Stimulated activated CD8-positive, alpha-beta memory T cell treated with anti-CD3 and anti-CD28 coated beads, Interleukin-2, amount 100 ng/mL, for 1 hour (primary cell): ENCODE measurements at places on chromosomes 7 and 10.

DNA sequence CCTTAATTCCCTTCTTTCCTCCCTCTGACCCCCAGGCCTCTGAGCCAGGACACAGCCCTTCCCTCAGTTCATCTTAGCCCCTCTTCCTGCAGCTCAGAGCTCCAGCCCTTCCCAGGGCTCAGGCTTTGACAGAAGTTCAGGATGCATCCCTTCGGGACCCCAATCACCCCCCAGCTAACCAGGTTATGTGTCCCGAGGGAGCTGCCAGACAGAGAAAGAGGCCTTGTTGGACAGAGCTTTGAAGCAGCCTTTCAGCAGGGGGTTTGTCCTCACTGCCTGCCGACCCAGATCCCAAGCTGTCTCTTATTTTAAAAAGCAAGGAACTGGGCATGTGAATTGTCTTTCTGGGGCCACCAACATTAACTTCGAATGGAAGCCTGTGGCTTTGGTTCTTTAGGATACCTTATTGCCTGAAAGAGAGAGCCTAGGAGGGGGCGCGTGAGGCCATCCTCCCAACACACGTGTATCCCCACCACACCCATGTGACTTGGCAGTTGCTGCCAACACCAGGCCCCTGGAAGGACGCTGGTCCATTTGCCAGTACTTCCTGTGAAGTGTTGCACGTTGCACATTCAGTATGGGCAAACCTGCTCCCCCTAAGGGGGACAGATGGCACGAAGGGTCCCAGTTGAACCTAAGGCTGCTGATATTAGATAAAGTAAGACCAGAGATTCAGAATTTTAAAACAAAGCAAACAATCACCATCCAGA is 858 bp downstream of the CCDC136 start:
- DNase-seq: no peak

GRCh38 chr10:68992636-68993440 is 4.2 kb downstream of the KIFBP start:
- DNase-seq: no peak

DNA sequence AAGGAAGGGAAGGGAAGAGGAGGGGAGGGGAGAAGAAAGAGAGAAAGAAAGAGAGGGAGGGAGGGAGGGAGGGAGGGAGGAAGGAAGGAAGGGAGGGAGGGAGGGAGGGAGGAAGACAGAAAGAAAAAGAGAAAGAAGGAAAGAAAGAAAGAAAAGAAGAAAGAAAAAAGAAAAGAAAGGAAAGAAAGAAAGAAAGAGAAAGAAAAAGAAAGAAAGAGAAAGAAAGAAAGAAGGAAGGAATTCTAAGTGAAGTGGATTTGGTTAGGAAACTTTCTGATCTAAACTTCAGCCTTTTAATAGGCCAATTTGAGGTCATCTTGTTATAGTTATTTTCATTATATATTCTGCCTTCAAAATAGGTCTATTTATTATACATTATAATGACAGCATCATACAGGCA is 4.3 kb downstream of the CAV2 start:
- no peak for DNase-seq

DNA sequence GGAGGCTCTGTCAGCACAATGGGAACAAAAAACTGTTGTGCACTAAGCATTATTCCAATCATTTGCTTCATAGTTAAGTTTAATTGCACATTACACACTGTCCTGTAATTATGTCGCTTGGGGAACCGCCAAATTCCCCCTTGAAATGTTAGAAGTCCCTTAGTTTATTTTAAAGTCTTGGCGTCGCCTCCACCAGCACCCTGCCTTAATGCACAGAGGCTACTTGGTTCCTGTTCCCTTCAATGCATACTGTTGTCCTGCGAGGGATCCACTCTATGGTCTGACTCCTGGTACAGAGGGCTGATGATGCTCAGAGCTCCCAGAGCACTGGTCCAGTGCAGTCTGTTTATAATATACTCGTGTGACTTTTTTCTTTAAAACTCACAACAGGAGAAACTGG is 330.7 kb downstream of the ELMO1 start:
- DNase-seq: no peak

DNA sequence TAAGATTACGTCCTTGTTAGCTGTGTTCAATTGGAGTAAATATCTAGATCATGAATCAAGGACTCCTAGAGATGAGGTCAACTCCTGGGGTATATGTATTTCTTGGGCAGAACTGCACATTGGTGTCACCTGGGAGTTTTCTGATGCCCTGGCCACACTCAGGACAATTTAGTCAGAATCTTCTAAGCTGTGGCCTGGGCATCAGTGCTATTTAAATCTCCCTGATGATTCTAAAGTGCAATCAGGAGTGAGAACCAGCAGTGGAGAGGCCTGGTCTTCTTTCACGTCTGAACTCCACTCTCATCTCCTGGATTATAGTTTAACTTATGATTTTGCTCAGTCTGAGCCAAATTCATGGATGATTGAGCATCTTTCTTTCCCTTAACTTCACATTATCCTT is 218.0 kb downstream of the BMPER start:
- DNase-seq: no peak

- DNase-seq: no peak
Observed at GRCh38 chr7:47636433-47637175, 54.7 kb upstream of the TNS3 start.

DNA sequence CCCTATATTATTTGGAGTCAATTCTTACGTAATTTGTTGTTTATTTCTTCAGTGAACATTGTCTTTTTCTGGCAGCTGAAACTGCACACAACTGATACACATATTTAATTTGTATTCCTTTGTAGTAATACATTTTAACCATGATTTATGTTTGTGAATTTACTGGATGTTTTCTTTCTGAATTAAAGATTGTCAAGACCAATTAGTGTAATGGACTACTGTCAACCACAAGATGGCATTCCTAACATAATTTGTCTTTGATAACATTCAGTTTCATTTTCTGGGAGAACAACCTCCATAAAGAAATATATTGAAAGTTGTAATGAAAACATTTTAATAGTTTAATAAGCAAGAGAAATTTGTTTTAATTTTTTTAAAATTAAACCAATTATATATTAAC is 10.1 kb downstream of the THNSL1 start:
- no peak for DNase-seq

DNA sequence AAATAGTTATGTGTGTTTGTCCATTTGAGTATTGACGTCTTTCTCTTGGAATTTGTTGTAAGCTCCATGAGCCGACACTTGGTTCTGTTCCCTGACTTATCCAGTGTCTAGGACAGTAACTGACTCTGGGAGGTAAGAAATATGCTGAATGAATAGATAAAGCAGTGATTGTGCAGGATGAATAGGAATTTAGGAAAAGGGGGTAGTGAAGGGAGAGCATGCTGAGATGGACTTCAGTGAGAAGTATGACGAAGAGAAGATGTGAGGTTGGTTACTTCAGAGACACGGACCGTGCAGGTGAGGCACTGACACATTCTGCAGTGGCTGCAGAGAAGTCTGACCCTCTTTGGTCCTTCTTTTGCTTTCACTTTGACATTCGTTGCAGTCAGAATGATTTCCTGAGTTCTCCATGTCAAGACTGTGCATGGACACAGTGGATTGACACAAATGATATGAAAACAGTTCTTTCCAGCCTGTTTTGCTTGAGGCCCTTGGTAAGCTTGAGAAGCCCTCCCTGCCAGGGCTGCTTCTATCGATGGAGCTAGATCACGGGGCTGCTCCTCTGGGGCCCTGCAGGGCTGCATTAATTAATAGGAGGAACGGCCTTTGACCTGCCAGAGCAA is 261.5 kb upstream of the SORCS1 start:
- DNase-seq: no peak

DNA sequence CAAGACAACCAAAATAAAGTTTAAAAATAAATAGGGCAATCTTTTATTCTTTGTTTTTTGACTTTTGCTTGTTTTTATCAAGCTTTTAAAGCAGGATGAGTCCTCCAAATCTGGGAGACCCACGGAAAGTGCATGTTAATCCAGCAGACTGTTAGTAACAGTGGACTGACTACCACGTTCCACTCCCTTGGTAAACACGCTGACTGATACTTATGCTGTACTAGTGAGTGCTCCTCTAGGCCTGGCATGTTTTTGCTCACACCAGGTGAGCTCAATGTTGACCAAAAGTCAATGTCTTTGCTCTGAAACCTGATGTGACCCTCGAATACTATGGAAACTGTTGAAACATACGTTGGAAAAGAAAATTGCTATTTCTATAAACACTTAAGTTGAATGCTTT is 88.4 kb downstream of the KIAA1549 start:
- no peak for DNase-seq

DNA sequence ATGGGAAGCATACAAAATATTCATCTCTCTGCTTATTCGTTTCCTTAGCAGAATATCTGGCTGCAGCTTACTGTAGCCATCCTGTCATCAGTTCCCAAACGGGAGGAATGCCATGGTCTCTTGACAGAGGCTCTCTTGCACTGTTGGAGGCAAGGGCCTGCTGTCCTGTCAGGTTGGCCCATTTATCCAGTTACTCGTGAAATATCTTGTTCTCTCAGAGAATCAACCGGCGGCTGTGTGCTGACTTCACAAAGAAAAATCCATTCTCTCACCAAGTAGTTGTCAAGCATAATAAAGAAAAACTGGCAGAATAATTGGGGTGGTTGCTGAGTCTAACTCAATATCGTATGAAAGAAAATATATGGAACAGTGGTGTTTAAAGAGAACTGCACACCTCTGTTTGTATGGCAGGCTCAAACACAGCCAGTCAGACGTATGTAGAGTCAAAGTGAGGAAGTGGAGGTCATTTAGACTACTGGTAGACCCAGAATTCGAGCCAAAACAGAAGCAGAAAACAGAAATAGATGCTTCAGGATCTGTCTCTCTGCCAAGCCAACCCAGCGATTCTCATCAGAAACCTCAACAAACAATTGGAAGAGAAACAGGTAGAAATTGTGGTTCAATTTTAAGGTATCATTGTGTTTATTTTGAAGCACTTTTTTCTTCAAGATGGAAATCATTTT is 349.2 kb upstream of the PRKCQ start:
- no peak for DNase-seq
